ENCODE measurements at places on chromosomes 1 and 21.

DNA sequence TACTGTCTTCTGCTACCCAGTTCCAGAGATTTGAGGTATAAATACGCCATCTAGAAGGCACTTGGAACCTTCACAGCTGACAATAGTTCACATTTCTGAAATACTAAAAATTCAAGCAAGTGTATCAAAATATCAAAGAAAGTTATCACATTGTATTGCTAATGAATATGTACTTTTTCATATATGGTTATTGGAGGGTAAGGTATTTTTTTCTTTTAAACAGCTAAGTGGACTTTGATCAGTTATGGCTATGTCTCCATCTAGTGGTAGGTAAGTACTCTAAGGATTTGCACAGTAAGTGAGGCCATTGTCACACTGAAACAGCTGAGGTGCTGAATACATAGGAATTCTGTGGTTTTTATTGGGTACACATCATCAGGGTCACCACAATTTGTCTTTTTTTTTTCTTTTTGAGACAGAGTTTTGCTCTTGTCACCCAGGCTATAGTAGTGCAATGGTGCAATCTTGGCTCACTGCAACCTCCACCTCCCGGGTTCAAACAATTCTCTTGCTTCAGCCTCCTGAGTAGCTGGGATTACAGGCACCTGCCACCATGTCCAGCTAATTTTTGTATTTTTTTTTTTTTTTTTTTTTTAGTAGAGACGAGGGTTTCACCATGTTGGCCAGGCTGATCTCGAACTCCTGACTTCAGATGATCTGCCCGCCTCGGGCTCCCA is 49.1 kb upstream of the CR2 start:
- DNase-seq: peak; percentile 61

- no peak for DNase-seq
Measured at GRCh38 chr1:109118089-109118488, 4.2 kb downstream of the ELAPOR1 start.

GRCh38 chr1:209611771-209612570 is 28.5 kb downstream of the CAMK1G start:
- peak; percentile 15 for DNase-seq

DNA sequence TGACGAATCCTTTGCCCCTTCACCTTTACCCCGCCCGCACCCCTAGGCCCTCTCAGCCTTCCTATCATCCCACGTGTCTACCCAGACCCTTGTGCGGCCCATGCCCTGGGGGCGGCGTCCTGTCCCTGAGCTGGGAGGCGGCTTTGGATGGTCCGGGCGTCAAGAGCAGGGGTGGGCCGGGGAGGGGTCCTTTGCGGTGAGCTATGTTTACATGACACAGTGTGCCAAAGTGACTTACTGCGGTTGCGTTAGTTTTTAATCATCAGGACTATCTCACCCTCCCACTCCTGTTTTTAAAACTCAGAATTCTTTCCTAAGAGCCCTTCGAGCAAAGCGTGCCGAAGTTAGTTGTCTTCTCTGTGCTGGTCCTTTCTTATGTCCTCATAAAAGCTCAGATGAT is 144.6 kb downstream of the PGBD5 start:
- no peak for DNase-seq

GRCh38 chr1:159493354-159493753 is 42.5 kb downstream of the OR10J5 start:
- DNase-seq: no peak

GRCh38 chr1:157369808-157370521 is 182.3 kb downstream of the FCRL5 start:
- peak; percentile 49 for DNase-seq

- DNase-seq: no peak
Measured at GRCh38 chr1:71835442-71835813, 446.9 kb downstream of the NEGR1 start.

DNA sequence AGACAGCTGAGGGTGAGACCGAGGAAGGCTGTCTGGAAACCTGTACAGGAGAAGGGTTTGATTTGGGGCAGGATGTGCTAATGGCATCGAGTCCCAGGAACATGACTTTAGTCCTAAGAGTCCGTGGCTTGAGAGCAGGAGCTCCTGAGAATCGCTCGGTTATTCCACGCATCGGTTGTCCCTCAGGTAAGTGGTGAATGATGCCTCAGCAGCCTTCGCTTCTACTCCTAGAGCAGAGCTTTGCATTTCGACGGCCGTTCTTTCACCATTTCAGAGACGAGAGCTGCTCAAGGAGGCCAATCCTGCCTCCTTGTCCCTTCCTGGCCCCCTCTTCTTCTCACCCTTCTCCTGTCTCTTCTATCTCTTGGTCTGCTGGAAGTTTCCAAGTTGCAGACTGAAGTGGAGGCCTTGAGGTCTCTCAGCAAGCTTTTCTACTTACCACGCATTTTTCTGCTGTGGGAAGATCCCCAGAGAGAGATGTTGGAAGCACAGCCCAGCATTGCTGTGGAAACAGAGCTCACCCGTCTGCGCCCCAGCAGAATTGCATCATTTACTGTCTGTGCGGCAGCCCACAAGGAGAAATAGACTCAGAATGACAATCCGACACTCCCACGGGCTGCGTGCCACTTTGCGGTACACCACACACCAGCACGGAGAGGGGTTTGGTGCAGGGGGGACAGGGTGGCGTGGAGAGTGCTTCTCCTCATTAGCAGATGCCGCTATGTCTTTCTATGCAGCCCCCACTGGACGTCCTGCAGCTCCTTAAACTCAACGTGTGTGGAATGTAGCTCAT is 270.7 kb upstream of the C1orf174 start:
- no peak for DNase-seq

- DNase-seq: no peak
Measured at GRCh38 chr1:237232501-237232900, 190.5 kb downstream of the RYR2 start.

GRCh38 chr1:247407180-247407616 is 8.8 kb upstream of the NLRP3 start:
- peak; percentile 79 for DNase-seq

- no peak for DNase-seq
Measured at GRCh38 chr1:230112782-230113181, 45.7 kb downstream of the GALNT2 start.

GRCh38 chr1:28112388-28113241 is 24.2 kb upstream of the EYA3 start:
- DNase-seq: peak; percentile 28

DNA sequence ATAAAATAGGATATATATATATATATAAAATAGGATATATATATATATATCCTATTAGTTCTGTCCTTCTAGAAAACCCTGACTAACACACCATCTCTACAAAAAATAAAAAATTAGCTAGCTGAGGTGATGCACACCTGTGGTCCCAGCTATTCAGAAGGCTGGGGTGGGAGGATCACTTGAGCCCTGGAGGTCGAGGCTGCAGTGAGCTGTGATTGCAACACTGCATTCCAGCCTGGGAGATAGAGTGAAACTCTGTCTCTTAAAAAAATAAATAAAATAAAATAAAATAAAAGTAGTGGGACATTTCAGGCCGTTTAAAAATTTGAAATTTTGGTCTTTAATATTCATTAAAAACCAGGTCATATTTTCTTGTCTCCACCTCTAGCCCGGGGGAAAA is 4.2 kb upstream of the RRP1 start:
- DNase-seq: no peak

- no peak for DNase-seq
Measured at GRCh38 chr1:109812691-109813393, 49.1 kb upstream of the EPS8L3 start.

DNA sequence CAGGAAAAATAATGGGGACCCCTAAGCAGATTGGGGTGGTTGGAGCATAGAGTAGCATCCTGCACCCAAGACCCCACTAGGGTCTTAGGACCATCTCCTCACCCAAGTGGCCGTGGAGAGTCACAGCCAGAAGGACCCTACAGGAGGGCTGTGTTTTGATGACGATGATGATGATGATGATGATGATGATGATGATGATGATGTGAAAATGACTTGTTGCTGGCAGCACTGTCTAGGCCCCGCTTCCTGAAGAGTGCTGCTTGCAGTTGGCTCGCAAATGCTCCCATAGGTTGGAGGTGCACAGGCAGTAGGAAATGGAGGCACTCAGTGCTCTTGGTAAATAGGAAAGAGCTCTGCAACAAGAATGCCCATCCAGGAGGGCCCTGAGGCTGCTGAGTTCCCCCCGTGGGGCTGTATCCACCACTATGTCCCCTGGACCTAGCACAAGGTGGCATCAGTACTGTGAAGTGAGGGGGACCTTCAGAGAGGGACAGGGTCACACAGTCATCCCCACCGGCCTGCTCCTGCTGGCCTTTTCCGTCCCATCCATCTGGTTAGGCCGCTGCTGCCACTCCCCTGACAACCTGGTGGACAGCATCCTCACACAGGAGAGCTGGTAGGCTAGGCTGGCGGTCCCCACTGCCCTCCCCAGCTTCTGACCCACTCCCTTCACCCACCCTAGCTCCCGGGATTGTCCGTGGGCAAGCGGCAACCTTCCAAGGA is 139.6 kb downstream of the FOXD2 start:
- no peak for DNase-seq

GRCh38 chr1:42128964-42129363 is 24.2 kb upstream of the GUCA2B start:
- no peak for DNase-seq

DNA sequence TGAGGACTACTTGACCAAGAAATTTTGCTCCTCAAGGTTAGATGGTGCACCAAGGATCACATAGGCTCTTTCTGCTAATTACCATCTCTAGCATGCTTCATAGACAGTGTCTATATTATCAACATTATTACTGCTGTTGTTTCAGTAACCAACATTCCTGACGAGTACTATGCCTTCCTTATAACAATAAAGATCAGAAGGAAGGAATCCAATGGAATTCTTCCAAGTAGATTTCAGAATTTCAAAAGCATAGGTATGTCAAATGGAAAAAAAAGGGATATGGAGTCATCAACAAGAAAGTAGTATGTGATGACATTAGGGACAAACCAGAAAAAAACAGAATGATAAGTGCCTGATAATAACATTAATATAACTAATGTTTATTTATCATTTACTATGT is 39.6 kb upstream of the LPGAT1 start:
- no peak for DNase-seq

GRCh38 chr1:71072273-71072672 is 8.6 kb downstream of the ZRANB2 start:
- DNase-seq: no peak

- no peak for DNase-seq
Measured at GRCh38 chr21:14321042-14321441, 61.9 kb downstream of the HSPA13 start.
